NCI-H187 (cell line): ENCODE measurements at places on chromosomes 12 and 14.

GRCh38 chr14:90659156-90659555, 157.1 kb downstream of the TTC7B start:
- no peak for DNase-seq

- DNase-seq: no peak
Measured at GRCh38 chr12:127107744-127108143, 1159.2 kb upstream of the TMEM132C start.

DNA sequence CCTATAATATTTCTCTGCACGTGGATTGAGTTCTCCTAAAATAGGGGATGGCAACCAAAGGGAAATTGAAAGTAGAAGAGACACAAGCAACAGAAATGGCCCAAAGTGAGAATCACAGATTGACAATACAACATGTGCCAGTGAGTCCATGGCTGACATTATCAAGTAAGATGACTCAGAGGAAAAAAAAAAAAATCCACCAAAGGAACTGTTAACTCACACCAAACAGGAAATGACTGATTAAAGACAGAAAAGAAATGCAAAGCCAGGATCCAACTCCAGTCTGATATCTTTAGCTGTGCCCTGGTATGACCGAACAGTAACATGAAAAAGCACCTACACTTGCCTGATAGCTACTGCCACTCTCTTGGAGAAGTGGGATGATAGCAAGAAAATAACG, 485.0 kb downstream of the PRKD1 start:
- no peak for DNase-seq

DNA sequence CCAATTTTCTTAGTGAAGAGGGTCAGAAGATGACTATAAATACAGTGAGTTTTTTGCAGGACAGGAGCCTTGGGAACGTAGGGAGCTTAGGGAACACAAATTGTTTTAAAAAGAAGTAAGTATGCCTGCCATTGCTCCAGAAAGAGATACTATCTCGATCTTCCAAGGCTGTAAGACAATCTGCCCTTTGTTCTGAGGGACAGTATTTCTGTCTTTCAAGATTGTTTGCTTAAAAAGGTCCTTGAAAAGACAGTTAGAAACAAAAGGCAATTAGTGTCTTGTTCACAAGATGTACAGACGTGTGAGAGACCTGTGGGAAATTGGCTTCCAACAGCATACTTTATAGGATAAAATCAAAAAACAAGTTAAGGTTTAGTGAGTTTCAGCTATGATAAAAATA, 321.2 kb upstream of the FAR2 start:
- no peak for DNase-seq

- DNase-seq: no peak
Measured at GRCh38 chr12:132329720-132330548, 545 bp upstream of the GALNT9 start.

- DNase-seq: no peak
Measured at GRCh38 chr12:58504143-58504938, 416.0 kb downstream of the LRIG3 start.

- DNase-seq: no peak
Measured at GRCh38 chr14:87233806-87234384, 759.1 kb downstream of the GALC start.

DNA sequence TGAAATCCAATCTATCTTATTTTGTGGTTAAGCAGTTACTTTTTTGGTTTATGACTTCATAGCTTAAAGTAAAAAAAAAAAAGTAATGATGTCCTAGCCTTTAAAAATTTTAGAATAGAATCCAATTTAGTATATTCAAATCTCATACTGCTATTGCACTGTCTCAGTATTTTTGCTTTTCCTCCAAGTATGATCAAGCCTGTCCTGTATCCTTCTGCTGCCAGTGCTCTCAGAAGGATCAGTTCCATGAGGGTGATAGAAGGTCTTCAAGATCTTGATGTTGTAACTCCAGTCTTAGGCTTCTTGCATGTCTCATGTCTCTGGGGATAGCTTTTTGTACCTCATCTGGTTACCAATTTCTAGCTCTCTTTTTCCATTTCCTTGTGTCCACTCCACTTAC, 324.2 kb upstream of the FAR2 start:
- no peak for DNase-seq

GRCh38 chr14:52609445-52610044, 56.9 kb downstream of the GPR137C start:
- DNase-seq: no peak

DNA sequence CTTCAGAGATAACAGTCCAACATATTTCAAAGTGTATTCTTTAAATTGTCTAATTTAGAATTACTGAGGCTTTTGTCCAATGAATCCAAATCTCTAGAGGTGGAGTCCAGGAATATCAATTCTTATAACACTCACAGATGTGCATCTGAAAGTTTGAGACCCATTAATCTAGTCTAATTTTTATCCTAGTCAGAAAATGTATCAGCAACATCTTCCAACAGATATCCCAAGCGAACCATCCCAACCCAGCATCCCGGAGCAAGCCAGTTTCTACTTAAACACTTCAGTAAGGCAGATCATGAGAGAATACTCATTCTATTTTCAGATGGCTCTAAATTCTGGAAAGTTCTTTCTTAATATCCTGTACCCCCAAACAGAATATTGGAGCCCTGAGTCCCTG, 113.5 kb downstream of the BBS10 start:
- no peak for DNase-seq

GRCh38 chr12:123723765-123724164, 11.6 kb downstream of the ATP6V0A2 start:
- DNase-seq: no peak

DNA sequence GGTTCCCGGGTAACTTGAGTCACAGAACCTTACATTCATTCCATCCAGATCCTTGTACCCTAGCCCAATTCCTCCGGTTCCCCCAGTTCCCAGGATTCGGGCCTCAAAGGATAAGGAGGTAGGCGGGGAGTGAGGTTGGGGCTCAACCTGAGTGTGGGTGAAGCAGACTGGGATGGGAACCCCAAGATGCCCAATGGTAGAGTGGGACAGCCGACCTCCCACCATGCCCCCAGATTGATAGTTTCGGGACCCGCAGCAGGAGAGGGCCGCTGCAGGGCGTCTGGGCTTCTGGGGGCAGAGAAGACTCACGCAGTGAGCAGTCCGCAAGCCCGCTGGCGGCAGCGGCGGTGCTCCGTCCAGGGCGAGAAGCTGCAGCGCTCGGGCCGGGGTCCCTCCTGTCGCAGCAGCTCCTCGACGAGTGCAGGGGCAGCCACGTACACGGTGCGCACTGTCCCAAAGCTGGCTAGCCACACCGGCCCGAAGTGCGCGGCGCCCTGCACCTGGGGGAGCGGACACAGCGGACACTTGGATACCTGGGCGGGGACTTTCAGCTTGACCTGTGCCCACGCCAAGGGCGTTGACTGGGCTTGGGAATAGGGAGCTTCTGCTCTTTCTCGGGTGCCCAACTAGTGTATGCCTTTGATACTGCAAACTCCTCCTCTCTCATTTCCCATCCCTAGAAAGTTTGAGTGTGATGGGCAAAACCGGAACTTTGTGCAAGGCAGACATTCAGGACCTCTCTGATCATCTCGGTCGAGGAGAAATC, 997 bp downstream of the CYP27B1 start:
- no peak for DNase-seq
